ENCODE measurements at places on chromosomes 7 and 10.
A peak's percentile ranks its signal among the peaks of the same experiment; 100 is the strongest.

- no peaks in the 10 kb centered on the region for H3K36me3 ChIP-seq
- no peak overlapping the region for H3K27ac ChIP-seq
- DNase-seq = no peak
- no peaks in the 10 kb centered on the region for H3K4me1 ChIP-seq
These were observed 283.5 kb upstream of the PPP2R2D start for GRCh38 chr10:131617113-131617858.

DNA sequence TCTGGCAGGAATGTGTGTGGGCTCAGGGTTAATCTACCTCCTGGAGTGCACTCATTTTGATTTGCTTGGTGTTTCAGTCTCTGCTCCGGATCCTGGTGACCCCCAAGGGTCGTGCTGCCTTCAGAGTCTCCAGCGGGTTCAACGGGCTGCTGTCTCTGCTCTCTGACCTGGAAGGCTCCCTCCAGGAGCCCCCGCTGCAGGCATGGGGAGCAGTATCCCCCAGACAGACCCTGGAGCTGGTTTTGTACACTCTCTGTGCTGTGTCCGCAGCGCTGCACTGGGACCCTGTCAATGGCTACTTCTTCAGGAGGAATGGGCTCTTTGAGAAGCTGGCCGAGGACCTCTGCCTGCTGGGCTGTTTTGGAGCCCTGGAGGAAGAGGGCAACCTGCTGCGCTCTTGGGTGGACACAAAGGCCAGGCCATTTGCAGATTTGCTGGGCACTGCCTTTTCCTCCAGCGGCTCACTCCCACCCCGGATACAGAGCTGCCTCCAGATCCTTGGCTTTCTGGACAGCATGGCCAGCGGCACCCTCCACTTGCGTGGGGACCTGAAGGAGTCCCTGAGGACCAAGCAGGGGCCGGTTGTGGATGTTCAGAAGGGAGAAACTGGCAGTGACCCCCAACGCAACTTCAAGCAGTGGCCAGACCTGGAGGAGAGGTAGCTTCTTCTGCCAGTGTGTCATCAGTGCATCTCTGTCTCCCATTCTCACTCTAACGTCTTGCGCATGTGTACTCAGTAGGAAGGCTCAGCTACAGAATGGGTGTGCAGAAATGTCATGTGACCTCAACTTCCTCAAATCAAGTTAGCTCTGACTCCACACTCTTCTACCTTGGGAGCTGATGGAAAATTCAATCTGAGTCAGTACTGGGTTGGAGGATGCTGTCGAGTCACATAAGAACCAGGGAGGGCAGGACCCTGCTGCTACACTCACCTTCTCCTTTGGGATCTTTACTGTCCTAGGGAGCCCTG lies 58.5 kb downstream of the WDFY4 start:
- H3K36me3 ChIP-seq = no peaks in the 10 kb centered on the region
- H3K27me3 ChIP-seq = no peaks in the 10 kb centered on the region
- no peak for DNase-seq
- no peak overlapping the region for H3K27ac ChIP-seq

- H3K4me3 ChIP-seq = no peak overlapping the region
- H3K27ac ChIP-seq = no peak overlapping the region
- H3K4me1 ChIP-seq = no peaks in the 10 kb centered on the region
- no peaks in the 10 kb centered on the region for H3K36me3 ChIP-seq
These were observed 304.2 kb downstream of the RPS24 start for GRCh38 chr10:78337646-78338391.

DNA sequence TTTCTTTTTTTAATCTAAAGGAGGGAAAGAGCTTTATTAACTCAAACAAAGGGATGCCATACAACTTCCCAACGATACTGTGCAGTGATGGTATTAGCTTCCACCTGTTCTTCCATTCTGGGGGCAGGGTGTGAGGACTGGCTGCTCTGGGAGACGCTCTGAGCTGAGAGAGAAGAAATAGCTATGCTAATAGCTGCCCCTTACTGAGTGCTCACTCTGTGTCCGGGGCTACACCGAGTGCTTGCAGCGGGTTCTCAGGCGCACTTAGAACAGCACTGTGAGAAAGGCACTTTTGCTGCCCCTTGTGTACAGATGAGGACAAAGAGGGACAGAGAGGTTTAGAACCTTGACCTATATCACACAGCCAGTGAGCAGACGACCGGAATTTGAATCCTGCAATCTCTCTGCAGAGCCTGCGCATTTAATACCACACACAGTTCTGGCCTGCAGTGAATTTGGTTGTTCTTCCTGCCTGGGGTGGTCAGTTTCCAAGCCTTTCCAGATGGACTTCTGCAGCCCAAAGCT lies 142.2 kb downstream of the PLPP4 start:
- no peak overlapping the region for H3K4me3 ChIP-seq
- peaks cover 3% of the 10 kb centered on the region for H3K27me3 ChIP-seq
- H3K4me1 ChIP-seq = peaks cover 3% of the 10 kb centered on the region
- no peak for DNase-seq
- H3K27ac ChIP-seq = no peak overlapping the region

GRCh38 chr7:23443974-23444373 lies 26.3 kb downstream of the IGF2BP3 start:
- H3K27ac ChIP-seq = no peak overlapping the region
- H3K4me3 ChIP-seq = no peak overlapping the region
- H3K27me3 ChIP-seq = peaks cover 8% of the 10 kb centered on the region
- H3K36me3 ChIP-seq = no peaks in the 10 kb centered on the region

GRCh38 chr7:81676105-81676811 lies 93.6 kb downstream of the HGF start:
- H3K27ac ChIP-seq = no peak overlapping the region
- no peak for DNase-seq
- H3K27me3 ChIP-seq = no peaks in the 10 kb centered on the region

DNA sequence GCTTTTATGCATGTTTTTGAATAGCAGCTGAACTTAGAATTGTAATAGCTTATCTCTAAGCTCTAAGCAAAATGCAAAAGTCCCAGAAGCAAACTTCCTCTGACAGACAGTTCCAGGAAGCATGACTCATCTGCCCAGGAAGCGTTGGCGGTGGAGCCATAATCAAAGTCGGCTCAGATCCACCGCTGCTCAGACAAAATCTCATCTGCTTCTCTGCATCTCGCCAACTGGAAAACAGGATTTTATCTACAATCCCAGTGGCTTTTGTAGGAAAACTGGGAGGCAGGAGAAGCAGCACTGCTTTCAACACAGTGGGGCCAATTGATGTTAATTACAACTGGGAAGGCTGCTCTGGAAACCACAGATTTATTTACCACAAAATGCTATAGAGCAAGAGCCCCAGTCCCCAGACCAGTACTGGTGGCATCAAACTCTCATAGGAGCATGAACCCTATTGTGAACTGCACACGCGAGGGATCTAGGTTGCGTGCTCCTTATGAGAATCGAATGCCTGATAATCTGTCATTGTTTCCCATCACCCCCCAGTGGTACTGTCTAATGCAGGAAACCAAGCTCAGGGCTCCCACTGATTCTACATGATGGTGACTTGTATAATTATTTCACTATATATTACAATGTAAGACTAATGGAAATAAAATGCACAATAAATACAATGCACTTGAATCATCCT lies 99.9 kb downstream of the CUBN start:
- H3K27ac ChIP-seq = peak overlapping the region; percentile 91
- no peaks in the 10 kb centered on the region for H3K27me3 ChIP-seq
- peaks cover 90% of the 10 kb centered on the region for H3K4me1 ChIP-seq
- peak overlapping the region; percentile 84 for H3K4me3 ChIP-seq
- peak; percentile 62 for DNase-seq

- H3K27me3 ChIP-seq = no peaks in the 10 kb centered on the region
- DNase-seq = peak; percentile 34
- H3K4me1 ChIP-seq = peaks cover 3% of the 10 kb centered on the region
These were observed at the start of gene NACAD for GRCh38 chr7:45088821-45089340. Gene NACAD, minus strand, starts transcription at chr7:45088969. Its CDS starts 75 bp downstream, at chr7:45088894.

DNA sequence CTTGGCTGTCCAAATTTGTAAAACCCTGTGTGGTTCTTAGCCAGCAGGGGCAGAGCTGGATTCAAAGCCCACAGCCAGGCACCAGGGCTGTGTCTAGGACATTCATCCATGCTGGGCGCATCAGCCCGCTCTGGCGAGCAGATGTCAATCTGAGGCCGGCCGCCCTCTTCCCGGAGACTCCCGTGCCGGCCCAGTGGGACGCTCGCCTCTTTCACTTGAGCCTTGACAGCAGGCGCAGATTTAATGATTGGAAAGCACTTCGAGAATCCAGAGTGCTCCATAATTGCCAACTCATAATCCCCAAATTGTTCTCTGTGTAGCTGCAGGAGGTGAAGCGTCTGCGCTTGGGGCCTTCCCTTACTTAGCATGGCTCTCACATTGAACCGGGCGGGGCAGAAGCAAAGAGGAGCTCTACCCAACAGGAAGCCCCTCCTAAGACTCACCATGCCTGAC lies 36.7 kb downstream of the SLIT1 start:
- no peaks in the 10 kb centered on the region for H3K4me1 ChIP-seq
- no peak overlapping the region for H3K4me3 ChIP-seq
- no peak for DNase-seq
- H3K27me3 ChIP-seq = no peaks in the 10 kb centered on the region

DNA sequence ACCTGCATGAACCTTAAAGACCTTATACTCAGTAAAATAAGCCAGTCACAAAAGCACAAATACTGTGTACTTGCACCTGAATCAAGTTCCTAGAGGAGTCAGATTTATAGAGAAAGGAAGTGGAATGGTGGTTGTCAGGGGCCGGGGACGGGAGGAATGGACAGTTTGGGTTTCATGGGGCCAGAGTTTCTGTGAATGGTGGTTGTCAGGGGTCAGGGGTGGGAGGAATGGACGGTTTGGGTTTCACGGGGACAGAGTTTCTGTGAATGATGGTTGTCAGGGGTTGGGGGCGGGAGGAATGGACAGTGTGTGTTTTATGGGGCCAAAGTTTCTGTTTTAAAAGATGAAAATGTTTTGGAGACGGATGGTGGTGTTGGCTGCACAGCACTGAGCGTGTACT lies 260.0 kb upstream of the MKI67 start:
- peaks cover 13% of the 10 kb centered on the region for H3K27me3 ChIP-seq
- no peak overlapping the region for H3K27ac ChIP-seq
- no peaks in the 10 kb centered on the region for H3K4me1 ChIP-seq
- no peak overlapping the region for H3K4me3 ChIP-seq
- DNase-seq = no peak
- no peaks in the 10 kb centered on the region for H3K36me3 ChIP-seq
